ENCODE measurements at places on chromosomes 13 and 19. TPM values are rescaled to one million over a fixed set of nuclear protein-coding genes. Genes with fewer than 3 reads are reported as not detected.

Gene SOX1
- 0.76 TPM for total RNA-seq

Gene RFX1
- total RNA-seq: 9.4 TPM

Gene COL5A3
- total RNA-seq: 0.10 TPM

Gene CADM4
- 52.4 TPM for total RNA-seq

Gene SLC8A2
- 115 TPM for total RNA-seq

Gene PSPN
- total RNA-seq: 2.3 TPM

Gene HCST
- not detected for total RNA-seq

Gene NKPD1
- total RNA-seq: 1.2 TPM

Gene PCDH9
- total RNA-seq: 43.3 TPM

Gene TPTE2
- not detected for total RNA-seq

Gene LILRB2
- total RNA-seq: 0.54 TPM

Gene CDX2
- total RNA-seq: 1.1 TPM

Gene MEF2B
- total RNA-seq: 1.7 TPM

Gene PRTN3
- not detected for total RNA-seq

Gene SLC25A41
- 0.29 TPM for total RNA-seq

Gene ZNF627
- total RNA-seq: 48.2 TPM

Gene ODAD3
- 2.6 TPM for total RNA-seq

Gene ATP4A
- total RNA-seq: 0.32 TPM

Gene OR10H1
- total RNA-seq: not detected

Gene SCEL
- not detected for total RNA-seq

Gene SHISA7
- 3.2 TPM for total RNA-seq

Gene WDR88
- total RNA-seq: not detected

Gene F10
- 0.74 TPM for total RNA-seq

Gene ZNF227
- 26.4 TPM for total RNA-seq

Gene ZNF699
- 9.7 TPM for total RNA-seq

Gene APOC1
- 8.3 TPM for total RNA-seq

Gene RPS28
- total RNA-seq: 1,030 TPM

Gene COL4A2
- 60.9 TPM for total RNA-seq

Gene ZNF562
- total RNA-seq: 71.4 TPM

Gene ONECUT3
- total RNA-seq: 15.4 TPM

Gene ZNF578
- total RNA-seq: 4.1 TPM

Gene PRR19
- total RNA-seq: 1.6 TPM

Gene PPM1N
- 6.6 TPM for total RNA-seq

Gene ZNF440
- total RNA-seq: 20.3 TPM

Gene ZNF208
- total RNA-seq: not detected

Gene KANK3
- 8.9 TPM for total RNA-seq

Gene CCDC169
- total RNA-seq: 7.0 TPM

Gene FUT2
- total RNA-seq: 0.22 TPM

Gene BICRA
- 55.5 TPM for total RNA-seq

Gene DPY19L3
- total RNA-seq: 51.1 TPM

Gene LHB
- not detected for total RNA-seq

Gene ZNF442
- 1.2 TPM for total RNA-seq

Gene MBD3L3
- 1.3 TPM for total RNA-seq

Gene PNMA8B
- total RNA-seq: 0.76 TPM

Gene TJP3
- total RNA-seq: 3.1 TPM

Gene FBN3
- 18.3 TPM for total RNA-seq

All from glutamatergic neuron (in vitro differentiated cells).